ENCODE measurements at places on chromosomes 16 and 17.
A peak's percentile ranks its signal among the peaks of the same experiment; 100 is the strongest.

GRCh38 chr16:12171206-12171605, 194.7 kb downstream of the SNX29 start:
- DNase-seq: no peak

GRCh38 chr17:72370819-72371218, 250.0 kb downstream of the SOX9 start:
- DNase-seq: no peak

GRCh38 chr16:51755577-51756355, 604.7 kb upstream of the SALL1 start:
- DNase-seq: no peak

DNA sequence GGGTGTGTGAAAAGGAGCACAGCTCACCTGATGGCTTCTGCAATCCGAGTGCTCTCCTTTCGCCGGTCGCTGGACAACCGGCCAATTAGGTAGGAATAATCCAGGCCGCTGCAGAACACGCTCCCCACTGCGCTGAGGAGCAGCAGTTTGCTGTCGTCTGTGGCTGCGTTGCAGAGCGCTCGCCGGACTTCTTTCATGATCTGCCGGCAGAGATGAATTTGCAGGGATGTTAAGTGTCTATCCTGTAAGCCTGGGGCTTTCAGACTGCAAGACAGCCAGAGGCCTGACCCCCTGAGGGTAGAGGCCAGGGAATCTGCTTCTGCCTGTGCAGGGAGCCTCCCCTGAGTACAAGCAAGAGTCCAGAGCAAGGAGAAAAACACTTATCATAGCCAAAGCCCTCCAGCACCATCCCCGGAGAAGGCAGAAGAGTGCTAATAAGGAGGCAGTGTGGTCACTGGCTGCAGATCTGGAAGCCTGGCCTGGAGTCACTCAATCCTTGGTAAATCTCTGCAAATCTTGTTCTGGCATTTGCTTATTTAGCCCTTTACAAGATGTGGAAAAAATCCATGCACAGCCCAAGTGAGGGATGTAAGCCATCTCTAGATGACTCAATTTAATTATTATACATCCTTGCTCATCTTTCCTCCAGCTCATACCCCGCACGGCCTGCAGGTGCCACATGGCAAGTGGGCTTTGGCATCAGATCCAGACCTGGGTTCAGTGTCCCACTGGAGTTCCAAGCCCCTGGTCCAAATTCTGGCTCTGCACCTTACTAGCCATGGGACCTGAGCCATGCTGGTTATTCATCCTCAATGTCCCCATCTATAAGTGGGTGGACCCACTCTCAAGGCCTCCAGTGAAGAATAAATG, 80.2 kb downstream of the DYNLRB2 start:
- no peak for DNase-seq

- peak; percentile 24 for DNase-seq
These were observed at the start of gene RGS9 for GRCh38 chr17:65137021-65137939. Gene RGS9, plus strand, starts transcription at chr17:65137370. Its CDS starts 171 bp downstream, at chr17:65137541.

DNA sequence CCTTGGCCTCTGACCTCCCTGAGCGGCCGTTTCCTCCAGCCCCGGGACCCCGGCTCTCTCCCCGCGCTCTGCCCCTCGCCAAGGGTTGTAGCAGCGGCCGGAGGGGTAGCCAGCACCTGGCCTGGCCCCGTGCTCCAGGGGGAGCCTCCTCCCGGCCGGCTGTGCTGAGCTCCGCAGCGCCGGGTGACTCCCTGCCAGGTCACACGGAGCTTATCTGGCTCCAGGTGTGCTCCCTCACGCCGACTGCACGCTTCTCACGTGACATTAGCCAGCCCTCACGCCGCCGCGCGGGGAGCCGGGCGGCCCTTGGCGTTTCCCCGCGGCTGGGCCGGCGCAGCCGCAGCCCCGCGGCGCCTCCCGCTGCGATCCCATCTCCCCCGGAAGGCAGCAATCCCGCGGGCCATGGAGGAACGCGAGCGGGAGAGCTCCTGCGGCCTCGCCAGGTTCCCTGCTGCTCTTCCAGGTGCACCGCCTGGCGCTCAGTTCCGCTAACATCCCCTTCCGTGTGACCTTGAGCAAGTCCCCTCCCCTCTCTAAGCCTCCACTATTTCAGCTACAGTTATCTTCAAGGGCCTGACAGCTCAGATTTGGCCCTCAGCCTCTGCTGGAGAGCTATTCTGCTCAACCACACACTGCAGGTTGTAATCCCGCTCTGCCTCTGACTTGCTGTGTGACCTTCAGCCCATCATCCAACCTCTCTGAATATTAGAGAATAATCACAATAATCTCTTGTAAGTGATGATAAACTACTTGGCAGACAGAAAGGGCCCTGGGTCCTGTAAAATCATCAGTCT, 3.4 kb downstream of the MYO18A start:
- no peak for DNase-seq

DNA sequence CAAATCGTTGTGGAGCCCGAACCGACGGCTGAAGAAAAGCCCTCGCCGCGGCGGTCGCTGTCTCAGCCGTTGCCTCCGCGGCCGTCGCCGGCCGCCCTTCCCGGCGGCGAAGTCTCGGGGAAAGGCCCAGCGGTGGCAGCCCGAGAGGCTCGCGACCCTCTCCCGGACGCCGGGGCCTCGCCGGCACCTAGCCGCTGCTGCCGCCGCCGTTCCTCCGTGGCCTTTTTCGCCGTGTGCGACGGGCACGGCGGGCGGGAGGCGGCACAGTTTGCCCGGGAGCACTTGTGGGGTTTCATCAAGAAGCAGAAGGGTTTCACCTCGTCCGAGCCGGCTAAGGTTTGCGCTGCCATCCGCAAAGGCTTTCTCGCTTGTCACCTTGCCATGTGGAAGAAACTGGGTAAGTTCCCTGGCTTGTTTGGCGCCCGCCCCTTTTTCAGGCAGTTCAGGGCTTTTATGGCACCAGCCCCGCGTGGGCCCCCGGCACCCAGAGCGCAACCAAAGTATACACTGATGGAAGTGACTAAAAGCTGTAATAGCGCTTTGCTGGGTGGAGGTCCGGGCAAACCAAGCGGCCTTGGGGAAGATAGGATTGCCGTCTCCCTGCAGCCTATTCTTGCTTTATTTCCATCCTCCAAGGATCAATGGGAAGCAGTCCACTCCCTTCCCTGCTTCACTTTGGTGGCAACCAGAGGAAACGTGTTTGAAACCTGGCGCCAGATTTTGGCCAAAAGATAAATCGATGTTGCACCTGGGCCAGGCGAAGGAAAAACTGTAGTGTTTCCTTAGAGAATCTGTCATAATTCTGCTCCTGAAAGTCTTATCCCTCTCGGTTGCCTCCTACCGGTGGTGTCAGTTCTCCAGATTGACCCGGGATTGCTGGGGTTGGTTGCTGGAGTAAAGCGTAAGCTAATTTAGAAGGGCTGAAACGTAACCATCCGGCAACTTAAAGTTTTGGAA, 775 bp downstream of the PPM1D start:
- no peak for DNase-seq

- peak; percentile 19 for DNase-seq
These were observed 56.8 kb downstream of the BEAN1 start for GRCh38 chr16:66483689-66484452.

- no peak for DNase-seq
These were observed 50.4 kb upstream of the CRISPLD2 start for GRCh38 chr16:84769416-84769815.

DNA sequence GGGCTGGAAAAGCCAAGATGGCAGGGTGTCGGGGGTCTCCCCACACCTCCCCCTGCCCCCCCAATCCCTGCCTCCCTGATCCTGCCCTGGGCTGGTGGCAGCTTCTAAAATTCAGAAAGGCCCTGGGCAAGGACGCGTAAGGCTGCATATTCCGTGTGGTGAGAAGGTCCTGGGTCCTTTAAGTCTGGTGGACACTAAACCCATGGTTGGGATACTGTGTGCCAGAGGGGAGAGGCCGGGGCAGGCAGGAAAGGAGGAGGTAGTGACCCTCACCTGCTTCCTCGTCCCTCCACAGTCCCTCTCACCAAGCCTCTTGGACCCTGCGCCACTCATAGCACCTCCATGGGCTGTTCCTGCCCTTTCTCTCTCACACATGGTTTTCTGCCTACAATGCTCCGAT, 28.8 kb downstream of the PRKAR1A start:
- DNase-seq: no peak

DNA sequence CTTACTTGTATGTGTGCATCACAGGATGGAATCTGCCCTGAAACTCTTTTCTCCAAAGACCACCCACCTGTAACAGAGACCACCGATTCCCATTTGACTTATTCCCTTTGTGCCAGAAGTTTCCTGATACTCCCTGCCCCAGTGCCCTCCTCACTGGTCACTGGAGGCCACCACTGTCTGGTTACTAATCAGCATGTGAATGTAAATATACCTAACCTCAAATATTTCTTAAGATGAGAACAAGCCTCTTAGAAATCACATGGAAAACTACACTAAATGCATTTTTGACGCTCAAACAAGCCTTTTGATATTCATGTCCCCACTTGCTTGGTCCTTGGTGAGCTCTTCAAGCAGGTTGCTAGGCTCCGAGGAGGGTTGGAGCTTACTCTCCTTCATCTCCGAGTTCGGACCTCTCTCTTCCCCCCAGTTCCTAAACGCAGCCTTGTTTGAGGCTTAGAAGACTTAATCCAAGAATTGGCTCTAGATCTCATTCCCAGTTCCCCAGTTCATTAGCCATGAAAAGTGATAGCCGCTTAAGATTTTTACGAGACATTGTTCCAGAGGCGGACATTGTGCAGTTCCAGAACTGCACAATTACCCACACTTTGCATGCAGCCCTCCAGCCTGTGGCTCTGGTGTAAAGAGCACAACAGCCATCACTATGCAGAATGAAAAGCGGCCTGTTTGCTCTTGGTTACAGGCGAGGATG, 579.2 kb upstream of the PSMD7 start:
- DNase-seq: no peak

- no peak for DNase-seq
These were observed 116.5 kb downstream of the CMIP start for GRCh38 chr16:81560979-81561657.

- no peak for DNase-seq
These were observed 1.4 kb downstream of the HES7 start for GRCh38 chr17:8122422-8122923.

DNA sequence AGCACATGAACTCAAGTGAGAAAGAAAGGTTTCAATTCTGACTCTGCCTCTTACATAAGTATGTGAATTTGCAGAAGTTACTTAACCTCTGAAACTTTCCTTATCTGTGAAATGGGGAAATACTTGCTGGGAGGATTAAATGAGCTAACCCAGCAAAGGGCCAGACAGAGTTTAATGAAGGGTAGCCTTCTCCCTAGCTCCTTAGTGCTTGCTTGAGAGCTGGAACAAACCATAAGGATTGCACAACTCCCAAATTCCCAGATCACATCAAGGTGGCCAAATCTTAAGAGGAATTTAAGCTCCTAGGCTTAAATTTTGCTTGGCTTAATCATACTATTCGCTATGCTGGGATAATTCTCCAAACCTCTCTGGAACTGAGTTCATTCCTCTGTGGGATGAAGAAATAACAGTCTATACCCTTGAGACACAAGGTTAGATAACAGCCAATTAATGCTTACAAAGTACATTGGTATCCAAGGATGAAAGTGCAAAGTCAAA, 11.8 kb upstream of the WSB1 start:
- no peak for DNase-seq

DNA sequence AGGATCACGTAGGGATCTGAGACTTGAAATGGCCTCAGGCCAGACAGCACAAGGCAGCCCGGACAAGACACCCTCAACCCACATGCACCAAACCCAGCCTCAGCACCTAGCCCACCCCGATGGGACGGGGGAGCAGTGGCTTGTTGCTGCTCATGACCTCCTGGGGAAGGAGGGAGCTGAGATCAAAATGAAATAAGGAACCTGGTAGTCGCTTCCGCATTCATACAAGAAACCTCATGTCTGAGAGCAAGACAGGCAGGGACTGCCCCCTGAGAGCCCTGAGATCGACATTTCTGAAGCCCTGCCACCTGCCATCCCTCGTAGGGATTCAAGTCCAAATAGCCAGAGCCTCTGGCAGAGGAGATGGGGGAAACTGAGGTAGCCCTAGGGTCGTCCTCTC, 5.7 kb upstream of the CEP131 start:
- DNase-seq: no peak

GRCh38 chr17:39643271-39643670, 6.3 kb downstream of the STARD3 start:
- DNase-seq: no peak

DNA sequence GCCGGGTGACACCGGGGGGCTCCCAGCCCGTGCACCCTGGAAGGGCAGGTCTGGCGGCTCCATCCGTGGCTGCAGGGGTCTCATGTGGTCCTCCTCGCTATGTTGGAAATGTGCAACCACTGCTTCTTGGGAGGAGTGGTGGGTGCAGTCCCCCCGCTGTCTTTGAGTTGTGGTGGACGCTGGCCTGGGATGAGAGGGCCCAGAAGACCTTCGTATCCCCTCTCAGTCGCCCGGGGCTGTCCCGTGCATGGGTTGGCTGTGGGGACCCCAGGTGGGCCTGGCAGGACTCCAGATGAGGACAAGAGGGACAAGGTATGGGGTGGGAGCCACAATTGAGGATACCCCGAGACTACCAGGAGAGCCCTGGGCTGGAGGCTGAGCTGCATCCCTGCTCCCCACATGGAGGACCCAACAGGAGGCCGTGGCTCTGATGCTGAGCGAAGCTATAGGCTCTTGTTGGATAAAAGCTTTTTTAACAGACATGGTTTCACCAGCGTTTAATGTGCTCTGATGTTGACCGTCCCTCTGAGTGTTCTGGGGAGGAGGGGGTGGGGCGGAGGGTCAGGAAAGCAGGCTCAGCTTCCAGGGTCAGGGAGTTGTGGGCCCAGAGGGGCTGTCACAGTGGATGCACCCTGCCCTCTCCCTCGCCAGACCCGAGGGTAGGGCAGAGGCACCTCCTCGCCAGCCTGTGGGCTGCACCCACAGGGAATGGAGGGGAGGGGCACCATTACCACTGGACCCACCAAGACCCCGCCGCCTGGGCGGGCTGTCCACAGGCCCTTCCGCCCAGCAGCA, 5.4 kb downstream of the SPATA2L start:
- DNase-seq: no peak

GRCh38 chr17:70050931-70051330, 24.1 kb upstream of the KCNJ16 start:
- no peak for DNase-seq

GRCh38 chr17:48106802-48107136, 797 bp upstream of the SNX11 start:
- no peak for DNase-seq

- DNase-seq: no peak
These were observed 498 bp downstream of the PKMYT1 start for GRCh38 chr16:2979669-2980226.

GRCh38 chr17:34584805-34585416, 5.5 kb downstream of the TMEM132E start:
- no peak for DNase-seq

Measured in cerebellar nuclear complex (tissue), 1 donor.